ENCODE measurements at places on chromosomes 3 and 15.
A peak's percentile ranks its signal among the peaks of the same experiment; 100 is the strongest.

GRCh38 chr3:55765906-55766701 lies 279.0 kb upstream of the WNT5A start:
- no peak for DNase-seq

DNA sequence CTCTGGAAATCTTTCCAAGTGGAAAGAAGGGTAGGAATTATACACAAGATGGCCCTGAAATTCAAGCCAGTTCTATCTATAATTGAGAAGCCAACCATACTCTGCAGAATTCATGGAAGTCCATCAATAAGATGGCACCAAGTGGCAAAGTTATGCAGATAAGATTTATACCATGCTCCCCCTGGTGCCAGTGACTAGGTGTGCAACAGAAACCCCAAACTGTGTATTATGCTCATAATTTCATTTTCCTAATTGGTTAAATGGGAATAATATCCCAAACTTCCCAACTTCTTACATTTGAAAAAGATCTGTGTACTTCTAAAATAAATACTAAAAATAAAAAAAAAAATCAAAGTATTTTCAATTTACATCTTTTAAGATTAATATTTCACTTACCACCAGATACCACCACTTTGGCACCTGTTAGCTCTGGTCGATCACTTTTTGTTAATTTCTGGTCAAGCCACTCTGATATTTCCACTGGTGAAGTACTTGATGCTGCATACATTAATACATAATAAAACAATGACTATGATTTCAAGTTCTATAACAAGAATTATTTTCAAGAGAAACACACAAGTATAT lies 25.9 kb downstream of the ETFA start:
- DNase-seq = no peak

DNA sequence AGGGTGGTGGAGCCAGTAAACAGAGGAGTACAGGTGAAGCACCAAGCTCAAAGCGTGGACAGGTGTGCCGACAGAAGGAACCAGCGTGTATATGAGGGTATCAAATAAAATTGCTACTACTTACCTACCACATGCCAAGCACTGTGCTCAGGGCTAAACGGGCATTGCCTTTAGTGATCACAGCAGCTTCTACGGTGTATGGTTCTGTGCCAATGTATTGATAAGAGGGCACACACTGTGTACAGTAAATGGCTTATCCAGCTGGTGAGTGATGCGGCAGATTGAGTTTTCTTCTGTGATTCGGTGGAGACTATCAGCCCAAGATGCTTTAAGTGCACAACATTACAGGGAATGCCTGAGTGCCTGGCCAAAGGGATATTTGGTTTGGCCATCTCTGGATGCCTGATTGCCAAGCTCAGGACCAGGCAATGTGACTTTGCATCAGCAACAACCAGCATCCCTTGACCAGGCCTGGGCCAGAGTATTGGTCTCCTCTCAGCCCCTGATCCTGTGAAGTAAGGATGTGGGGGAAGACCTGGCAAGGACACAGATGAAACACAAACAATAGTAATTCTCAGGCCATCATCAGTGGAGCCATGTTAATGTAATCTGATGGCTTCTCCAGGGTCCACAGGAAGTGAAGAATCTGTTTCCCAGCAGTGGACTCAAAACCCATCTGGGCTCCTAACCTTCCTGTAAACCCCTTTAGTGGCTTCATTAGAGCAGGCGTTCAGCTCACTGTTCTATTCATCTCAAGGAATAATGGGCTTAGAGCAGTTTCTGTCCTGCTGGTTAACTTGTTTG lies 14.1 kb downstream of the STARD5 start:
- DNase-seq = no peak

DNA sequence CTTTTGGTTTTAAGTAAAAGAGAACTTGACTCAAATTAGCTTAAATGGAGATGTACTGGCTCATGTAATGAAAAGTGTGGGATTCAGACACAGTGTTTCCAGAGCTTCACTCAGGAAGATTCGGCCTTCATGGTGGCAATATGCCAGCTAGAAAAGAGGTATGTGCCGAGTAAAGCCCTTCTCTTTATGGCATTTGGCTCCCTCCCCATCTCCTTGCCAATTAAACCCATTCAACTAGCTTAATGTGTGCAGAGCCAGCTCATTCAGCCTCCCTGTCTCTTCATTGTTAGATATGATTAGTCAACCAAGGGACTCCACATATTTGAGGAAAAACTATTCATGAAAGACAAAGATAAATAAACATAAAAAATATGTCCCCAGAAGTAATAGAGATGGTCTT lies 15.0 kb upstream of the TRANK1 start:
- DNase-seq = no peak

DNA sequence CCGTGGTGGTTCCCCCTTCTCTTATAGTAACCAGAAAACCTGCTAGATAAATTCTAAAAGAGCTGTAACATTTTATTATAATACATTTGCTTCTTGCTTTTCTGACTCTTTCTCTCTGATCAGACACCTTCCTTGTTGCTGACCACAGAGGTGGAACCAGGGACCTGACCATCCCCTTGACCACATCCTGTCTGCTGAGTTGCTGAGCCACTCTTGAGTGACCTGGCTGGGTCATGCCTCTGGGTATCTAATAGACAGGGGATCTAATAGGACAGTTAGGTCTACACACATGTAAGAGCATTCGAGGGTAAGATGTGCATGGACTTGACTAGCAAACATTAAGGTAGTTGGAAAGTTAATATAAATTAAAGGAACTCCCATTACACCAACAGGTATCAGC lies 22.8 kb upstream of the TRIM59 start:
- no peak for DNase-seq

- DNase-seq = no peak
Measured at GRCh38 chr3:141802316-141803077, 39.3 kb downstream of the GRK7 start.

GRCh38 chr3:62372621-62373041 lies 719 bp downstream of the FEZF2 start:
- no peak for DNase-seq

- no peak for DNase-seq
Measured at GRCh38 chr15:66261056-66261455, 7.5 kb upstream of the MEGF11 start.

- no peak for DNase-seq
Measured at GRCh38 chr3:82707035-82707434, 945.6 kb upstream of the GBE1 start.

- no peak for DNase-seq
Measured at GRCh38 chr3:53129344-53129743, 891 bp downstream of the RFT1 start.

GRCh38 chr3:150763841-150764483 lies 993 bp upstream of the SIAH2 start:
- DNase-seq = peak; percentile 19

GRCh38 chr15:100929641-100930042 lies 10.5 kb downstream of the LRRK1 start:
- DNase-seq = no peak

DNA sequence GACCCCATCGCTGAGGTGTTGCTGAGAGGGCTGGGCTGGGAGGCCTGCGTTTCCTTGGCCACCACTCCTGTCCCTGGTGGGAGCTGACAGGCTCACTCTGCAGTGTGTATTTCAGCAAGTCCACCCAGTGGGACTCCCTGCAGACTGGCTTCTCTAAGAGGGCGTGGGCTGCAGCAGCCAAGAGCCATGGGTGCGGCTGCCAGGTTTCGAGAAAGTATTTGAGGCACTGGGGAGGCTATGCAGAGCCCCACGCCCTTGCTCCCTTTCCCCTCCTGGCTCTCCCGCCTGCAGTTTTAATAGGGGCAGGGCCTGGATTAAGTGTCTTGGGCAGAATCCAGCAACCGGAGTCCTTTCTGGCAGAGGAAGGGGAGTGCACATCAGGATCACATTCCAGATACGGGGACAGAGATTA lies 242.1 kb downstream of the THSD4 start:
- no peak for DNase-seq

DNA sequence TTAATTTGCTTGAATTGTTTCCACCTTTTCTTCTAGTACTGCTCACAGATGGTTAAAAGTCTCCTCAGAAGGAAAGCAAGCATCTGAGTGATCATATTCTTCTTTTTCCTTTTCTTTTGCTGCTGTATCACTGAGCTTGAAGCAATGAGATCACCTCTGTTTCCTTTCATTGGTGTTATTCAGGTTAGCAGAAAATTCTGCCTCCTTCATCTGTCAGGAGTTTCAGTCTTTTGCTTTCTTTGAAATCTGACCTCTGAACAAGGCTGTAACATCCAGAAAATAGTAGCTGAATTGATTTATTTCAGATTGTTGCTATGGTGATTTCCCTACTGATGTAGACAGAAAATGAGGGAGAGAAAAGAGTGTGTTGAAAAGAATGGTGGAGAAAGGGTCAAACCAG lies 343.0 kb downstream of the MFSD1 start:
- DNase-seq = no peak

DNA sequence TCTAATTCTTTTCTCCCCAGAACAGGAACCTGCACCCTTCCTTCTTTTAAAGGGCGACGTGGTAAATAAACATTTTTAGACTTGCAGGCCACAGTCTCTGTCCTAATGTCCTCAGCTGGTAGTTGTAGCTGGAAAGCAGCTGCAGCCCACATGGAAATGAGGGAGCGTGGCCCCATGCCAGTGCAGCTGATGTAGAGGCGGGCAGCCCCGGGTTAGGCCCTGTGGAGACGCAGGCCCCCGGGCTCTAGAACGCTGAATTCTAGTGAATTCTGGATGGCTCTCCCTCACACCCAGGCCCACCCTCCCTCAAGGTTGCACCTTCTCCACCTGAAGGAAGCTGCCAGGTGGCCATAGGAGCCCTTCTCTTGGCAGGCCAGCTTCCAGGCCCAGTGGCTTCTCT lies 52.3 kb downstream of the PGPEP1L start:
- no peak for DNase-seq

DNA sequence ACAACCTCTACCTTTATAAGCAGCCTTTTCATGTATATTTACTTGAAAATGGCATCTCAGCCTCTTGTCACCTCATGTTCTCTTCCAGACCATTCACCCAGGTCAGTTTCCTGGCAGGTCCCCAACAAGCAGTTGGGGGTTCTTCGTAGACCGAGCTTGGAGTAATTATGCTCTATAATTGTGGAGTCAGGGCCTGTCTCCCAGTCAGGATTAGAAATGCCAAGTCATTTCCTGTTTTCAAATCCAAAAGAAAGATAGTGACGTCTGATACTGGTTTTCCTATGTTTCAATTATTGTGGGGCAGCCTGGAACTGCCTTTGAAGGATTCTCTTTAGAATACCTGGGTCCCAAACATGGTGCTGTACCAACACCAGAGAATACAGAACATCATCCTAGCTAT lies 430.6 kb downstream of the MECOM start:
- DNase-seq = no peak

All from activated T-helper 1 cell treated with anti-CD3 and anti-CD28 coated beads, Interleukin-2, amount 50 U/mL, for 16 hours (primary cell).